ENCODE measurements at places on chromosomes 4 and X.

DNA sequence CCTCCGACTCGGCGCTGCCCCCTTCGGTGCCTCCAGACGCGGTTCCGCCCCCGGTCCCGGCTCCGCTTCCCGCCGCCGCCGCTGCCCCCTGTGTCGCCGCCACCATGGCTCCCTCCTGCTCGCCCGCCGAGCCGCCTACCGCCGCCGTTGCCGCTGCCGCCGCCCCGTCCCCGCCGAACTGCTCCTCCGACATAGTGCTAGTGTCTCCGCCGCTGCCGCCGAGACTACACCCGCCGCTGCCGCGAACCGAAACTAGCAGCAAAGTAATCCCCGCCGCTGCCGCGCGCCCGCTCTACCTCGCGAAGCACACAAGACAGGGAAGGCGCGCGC lies 340 bp downstream of the HNRNPD start:
- DNase-seq = no peak

GRCh38 chrX:71177327-71177726 lies 32.7 kb downstream of the NLGN3 start:
- DNase-seq = no peak

DNA sequence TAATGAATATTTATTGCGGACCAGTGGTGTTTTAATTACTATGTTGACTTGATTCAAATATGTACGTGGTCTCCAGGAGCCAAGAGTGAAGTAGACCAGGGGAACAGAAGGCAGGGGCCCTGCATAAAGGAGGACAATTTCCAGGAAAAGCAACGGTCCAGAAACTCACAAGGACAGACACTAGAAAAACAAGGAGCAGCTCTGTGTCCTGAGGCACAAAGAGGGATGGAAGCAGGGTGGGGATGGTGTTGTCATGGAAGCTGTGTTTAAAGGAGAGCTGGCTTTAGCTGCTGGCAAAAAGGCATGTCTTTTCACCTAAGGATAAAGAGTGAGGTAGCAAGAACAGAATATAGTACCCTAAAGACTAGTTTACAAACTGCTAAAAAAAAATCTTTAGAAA lies 254.1 kb upstream of the TENM3 start:
- no peak for DNase-seq

DNA sequence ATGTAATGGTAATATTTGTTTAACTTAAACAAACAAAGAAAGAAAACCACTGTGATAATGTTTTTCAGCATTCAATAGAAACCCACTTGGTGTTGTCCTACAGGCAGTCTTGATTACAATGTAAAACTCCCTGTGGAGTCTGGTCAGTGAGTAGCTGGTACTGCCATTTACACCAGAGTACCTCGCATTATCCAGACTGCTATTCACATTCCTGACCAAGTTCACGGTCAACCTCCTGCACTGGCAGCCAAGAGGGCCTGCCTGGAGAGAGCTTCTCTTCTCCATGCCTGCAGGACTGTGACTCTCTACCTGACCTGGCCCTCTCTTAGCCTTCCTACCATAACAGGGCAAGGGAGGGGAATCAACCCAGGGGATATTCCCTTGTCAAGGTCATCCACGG lies 2.9 kb upstream of the LONRF3 start:
- no peak for DNase-seq

DNA sequence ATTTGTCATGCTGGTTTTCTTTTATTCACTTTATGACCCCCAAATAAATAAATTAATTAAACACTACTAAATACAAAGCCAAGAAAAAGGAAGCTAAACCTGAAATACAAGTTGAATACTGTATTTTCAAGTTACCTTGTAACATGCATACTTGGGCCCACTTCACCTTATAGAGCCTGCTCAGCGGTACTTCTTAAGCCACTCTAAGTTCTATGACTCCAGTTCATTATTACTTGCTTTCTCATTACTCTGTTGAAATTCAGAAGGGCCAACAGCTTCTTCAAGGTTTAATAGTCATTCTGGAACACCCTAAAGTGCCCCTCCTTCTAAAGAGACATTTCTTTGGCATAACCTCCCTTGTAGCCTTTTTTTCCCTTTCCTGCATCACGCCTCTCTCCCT lies 844.5 kb downstream of the RPA4 start:
- no peak for DNase-seq

- no peak for DNase-seq
Observed at GRCh38 chr4:114535725-114536124, 62.9 kb upstream of the UGT8 start.

- no peak for DNase-seq
Observed at GRCh38 chr4:85391589-85392410, 83.2 kb upstream of the ARHGAP24 start.

GRCh38 chr4:5894266-5894665 lies 1.4 kb upstream of the CRMP1 start:
- DNase-seq = no peak

DNA sequence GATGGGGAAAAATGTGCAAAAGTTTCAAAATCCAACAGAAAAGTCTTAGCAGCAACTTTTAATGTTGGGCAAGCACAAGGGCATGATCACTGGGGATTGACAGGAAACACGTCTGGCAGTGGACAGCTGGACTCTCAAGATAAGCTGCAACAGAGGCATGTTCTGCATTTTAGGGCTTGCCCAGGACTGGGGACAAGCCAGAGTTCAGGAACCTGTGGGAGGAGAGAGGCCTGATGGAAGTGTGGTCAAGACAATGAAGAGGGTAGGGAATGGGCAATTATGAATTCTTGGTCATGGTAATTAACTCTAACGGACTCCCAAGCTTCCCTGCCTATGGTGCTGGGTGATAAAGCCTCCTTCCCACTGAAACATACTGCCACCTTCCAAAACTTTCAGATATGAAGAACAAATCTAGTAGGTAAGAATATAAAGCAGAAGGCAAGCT lies 48.4 kb downstream of the ANXA3 start:
- DNase-seq = no peak

- DNase-seq = no peak
Observed at GRCh38 chr4:163462556-163462955, 11.0 kb downstream of the TKTL2 start.

- DNase-seq = no peak
Observed at GRCh38 chrX:118633530-118633929, 93.9 kb upstream of the IL13RA1 start.

DNA sequence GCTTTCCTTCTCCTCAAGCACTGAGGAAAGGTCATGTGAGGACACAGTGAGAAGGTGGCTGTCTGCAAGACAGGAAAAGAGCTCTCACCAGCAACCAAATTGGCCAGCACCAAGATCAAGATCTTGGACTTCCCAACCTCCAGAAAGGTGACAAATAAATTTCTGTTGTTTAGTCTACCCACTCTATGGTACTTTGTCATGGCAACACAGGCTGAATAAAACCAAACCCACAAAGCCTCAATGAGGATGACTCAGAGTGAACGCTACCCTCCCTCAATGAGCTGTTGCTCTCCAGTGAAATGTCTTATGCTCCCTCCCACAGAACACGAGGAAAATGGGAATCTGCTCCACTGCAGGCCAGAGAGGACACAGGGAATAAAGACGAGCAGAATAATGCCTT lies 244.1 kb downstream of the RAB28 start:
- DNase-seq = peak; percentile 38

GRCh38 chr4:83905952-83906351 lies 370.0 kb downstream of the GPAT3 start:
- no peak for DNase-seq

GRCh38 chr4:124044330-124044729 lies 647.7 kb downstream of the SPRY1 start:
- no peak for DNase-seq

DNA sequence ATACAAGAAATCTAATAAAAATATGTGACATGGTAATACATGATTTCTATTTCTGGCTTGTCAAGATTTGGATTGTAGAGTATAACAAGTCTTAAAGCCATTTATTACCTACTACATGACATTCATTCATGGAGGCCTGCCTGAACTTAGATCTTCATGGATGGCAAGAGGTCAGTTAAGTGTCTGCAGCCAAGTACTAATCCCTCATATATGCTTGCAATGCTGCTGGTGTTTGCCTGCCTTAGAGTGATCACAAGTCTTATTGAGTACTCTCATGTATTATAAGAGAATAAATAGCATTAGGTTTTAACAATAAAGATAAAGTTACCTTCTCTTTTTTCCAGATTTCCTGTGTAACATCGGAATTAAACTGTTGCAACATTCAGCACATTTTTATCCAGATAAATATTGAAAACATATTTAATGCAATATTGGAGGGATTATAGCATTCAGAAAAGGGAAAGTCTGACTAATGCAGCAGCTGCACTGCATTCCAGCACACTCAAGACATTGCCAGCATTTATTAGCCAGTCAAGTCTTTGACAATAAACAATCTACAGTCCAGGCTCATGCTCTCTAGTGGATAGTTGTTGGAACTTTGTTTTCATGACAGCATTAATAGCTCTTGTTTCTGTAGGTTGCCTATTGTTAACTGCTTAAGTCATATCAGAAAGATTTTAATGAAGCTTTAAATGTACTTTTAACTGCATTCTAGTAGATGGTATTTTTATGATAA lies 737.1 kb downstream of the FAT4 start:
- DNase-seq = peak; percentile 46

- DNase-seq = no peak
Observed at GRCh38 chrX:55919367-55920221, 202.0 kb downstream of the RRAGB start.

GRCh38 chrX:119758731-119759247 lies 401 bp downstream of the SOWAHD start:
- DNase-seq = no peak

GRCh38 chrX:107600366-107600765 lies 27.9 kb upstream of the PRPS1 start:
- DNase-seq = no peak

DNA sequence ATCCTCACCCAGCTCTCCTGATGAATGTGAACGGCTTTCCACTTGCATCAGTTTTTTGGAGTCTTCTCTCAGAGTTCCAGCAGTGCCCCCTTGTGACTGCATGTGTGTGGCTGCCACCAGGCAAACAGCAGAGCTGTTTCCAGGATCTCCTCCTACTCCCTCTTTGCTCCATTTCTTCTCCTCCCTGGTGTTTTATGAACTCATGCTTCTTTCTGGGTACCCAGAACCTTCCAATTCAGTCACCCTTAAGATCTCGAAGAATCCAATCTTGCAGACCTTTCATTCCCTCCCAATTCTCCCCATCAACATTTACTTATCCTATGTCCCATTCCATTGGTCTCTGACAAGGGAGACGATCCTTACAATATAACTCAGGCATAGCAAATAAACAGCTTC lies 6.8 kb upstream of the TCEANC start:
- peak; percentile 67 for DNase-seq

DNA sequence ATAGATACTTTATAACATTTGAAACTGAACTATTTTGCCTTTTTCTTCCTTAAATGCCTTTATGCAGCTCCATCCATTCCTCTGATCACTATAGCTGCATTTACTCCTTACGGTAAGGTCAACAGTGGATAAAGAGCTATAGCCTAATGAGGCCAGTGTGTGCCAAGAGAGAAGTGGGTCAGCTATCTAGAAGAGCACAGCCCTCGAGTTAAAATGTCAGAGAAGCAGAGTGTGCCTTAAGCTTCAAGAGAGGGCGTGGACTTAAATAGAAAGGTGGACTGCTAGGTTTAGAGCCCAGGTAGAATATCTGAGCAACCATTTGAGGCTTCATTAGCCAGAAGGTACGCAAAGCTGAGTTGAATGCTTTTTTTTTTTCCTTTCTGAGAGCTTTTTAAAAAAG lies 347.4 kb downstream of the BMPR1B start:
- no peak for DNase-seq

GRCh38 chr4:3234171-3235029 lies 14.6 kb upstream of the MSANTD1 start:
- DNase-seq = no peak

- DNase-seq = no peak
Observed at GRCh38 chr4:123073650-123074049, 151.3 kb upstream of the NUDT6 start.

GRCh38 chr4:161101881-161102280 lies 1061.9 kb downstream of the FSTL5 start:
- DNase-seq = no peak
